ENCODE measurements at places on chromosomes 2 and 18. TPM values are rescaled to one million over a fixed set of nuclear protein-coding genes. Genes with fewer than 3 reads are reported as not detected.

The SLC11A1 gene
- 0.09 TPM for total RNA-seq

The MYO5B gene
- 0.16 TPM for total RNA-seq

The IGFBP5 gene
- total RNA-seq: 334 TPM

The CGREF1 gene
- total RNA-seq: 9.3 TPM

The TMEM169 gene
- total RNA-seq: 0.36 TPM

The SSB gene
- 141 TPM for total RNA-seq

The THAP4 gene
- 26.4 TPM for total RNA-seq

The TRABD2A gene
- total RNA-seq: 0.33 TPM

The TXNDC2 gene
- total RNA-seq: 0.16 TPM

The AQP12A gene
- not detected for total RNA-seq

DNA sequence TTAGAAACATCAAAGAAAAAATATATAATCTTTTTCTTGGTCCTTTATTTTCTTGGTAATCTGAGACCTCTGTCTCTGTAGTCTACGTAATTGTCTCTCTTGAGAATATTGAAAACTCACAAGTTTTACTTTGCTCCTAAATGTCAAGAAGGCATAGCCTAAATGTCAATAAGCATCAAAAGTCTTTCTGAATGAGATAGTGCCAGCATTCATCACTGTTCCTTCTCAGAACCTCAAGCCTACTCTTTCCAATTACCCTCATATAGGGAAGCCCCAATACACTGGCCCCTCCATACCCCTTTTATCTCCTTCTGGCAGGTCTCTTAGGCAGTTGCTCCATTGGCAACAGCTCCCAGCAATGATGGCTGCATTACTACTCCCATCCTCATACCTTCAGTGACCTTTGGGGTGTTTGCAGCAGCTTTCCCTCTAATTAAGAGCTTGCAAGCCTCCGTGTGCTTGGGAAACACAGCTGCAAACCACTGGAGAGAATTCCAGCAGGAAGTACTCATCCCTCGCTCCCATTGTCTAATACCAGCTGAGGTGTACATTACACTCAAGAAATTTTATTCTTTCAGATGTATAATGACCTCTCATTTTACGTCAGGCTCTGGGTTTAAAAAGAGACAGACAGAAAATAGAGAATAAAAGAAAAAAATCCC lies 95.8 kb downstream of the KYNU start:
- DNase-seq: no peak

- no peak for DNase-seq
Observed at GRCh38 chr2:128801576-128801975, 482.9 kb upstream of the HS6ST1 start.

GRCh38 chr18:48354746-48355260 lies 54.4 kb downstream of the ZBTB7C start:
- DNase-seq: no peak

DNA sequence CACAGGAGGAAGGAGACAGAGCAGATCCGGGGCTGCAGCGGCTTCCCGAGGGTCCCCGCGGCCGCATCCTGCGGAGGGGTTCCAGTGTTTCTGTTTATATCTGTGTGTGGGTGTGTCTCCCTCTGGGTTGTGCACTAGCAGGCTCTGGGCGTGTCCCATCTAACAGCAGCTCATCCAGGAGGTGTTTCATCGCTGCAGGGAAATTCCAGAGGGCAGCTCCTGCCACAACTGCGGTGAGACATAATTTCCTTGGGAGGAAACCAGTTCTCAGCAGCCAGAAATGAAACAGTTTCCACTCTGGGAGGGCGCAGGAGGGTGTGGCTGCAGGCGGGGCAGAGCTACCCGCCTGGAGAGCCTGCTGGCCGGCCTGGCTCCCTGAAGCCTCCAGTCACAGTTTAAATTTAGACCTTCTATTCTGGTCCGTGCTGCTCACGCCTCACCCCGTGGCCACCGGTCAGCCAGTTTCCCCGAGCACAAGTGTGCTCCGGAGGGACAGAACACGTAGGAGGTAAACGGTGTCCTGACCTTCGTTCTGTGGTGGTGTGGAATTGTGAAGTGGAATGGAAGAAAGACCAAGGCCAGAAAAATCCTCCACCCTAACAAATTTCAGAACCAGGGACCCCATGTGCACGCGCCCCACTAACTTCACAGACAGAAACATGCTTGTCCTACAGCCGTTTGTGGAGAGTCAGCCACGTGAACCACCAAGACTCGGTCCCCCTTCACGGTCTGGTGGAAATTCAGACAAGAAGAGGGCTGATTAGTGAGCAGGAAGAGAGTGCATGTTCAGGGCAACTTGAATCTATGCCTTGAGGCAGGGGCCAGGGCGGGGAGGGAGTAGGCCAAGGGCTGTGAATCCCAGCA lies 50.2 kb downstream of the TEX44 start:
- DNase-seq: peak; percentile 98

- DNase-seq: no peak
Observed at GRCh38 chr2:142270291-142270690, 139.5 kb upstream of the LRP1B start.

GRCh38 chr18:9237981-9238380 lies 96.6 kb upstream of the TWSG1 start:
- DNase-seq: no peak

DNA sequence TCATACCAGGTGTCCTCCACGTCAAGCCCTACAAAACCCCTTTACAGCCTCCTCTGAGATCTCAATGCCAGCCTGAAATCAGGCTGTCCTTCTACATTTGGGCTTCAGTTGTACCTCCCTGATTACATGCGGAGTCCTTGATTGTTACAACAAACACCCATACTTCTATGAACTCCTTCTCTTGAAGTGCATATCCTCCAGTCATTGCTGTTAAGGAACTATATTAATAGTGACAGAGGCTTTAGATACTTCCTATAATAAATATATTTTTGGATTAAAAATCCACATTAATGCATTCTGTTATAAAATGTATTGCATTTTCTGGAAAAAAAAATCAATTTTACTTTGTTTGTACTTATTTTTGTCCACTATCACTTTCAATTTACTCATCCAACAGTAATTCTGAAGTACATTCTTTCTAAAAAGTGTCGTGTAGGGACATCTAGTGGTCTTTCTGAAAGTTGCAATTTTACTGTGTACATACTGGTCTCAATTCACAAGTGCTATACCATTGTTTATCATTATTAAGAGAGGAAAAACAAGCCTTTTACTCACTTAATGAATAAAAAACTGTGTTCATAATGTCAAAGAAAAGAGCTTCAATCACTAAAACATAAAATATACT lies 316.4 kb downstream of the DSEL start:
- peak; percentile 78 for DNase-seq

DNA sequence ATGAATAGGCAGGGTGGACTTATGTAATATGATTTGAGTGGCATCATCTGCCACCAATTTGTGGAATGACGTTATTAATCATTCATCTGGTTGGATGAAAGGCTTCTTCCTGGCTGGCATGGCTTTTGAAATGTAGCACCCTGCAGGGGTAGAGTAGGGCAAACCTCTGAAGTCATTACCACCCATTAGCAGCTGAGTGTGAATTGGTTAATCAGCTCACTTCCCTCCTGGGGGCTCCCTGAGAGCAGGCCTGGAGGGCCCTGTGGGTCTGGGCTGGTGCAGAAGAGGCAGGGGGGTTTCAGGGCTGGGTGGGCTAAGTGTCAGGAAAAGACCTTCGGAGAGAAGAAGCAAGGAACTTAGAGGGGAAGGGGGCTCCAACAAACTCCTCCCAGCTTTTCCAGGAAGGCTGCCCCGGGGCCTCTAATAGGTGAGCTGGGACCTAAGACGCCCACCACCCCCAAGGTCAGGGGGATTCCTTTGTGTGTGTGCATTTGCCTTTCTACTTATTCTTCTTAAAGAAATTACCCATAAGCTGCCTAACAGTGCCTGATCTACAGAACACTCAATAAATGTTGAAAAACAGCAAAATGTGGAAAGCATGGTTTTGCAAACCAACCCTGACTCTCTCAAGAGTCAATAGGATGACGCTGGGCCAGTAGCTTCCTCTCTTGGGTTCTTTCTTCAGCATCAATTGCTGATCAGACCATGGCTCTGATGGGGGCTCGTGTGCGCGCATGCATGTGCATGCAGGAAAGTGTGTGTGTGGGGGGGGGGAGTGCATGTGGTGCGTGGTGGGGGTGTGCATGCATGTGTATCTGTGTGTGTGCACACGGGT lies 49.7 kb upstream of the ZNF516 start:
- DNase-seq: no peak

GRCh38 chr2:195313962-195314361 lies 343.1 kb upstream of the SLC39A10 start:
- no peak for DNase-seq

GRCh38 chr2:3051266-3051665 lies 326.4 kb downstream of the EIPR1 start:
- DNase-seq: no peak

- DNase-seq: peak; percentile 42
Observed at GRCh38 chr2:159065313-159065712, 96.9 kb downstream of the TANC1 start.

DNA sequence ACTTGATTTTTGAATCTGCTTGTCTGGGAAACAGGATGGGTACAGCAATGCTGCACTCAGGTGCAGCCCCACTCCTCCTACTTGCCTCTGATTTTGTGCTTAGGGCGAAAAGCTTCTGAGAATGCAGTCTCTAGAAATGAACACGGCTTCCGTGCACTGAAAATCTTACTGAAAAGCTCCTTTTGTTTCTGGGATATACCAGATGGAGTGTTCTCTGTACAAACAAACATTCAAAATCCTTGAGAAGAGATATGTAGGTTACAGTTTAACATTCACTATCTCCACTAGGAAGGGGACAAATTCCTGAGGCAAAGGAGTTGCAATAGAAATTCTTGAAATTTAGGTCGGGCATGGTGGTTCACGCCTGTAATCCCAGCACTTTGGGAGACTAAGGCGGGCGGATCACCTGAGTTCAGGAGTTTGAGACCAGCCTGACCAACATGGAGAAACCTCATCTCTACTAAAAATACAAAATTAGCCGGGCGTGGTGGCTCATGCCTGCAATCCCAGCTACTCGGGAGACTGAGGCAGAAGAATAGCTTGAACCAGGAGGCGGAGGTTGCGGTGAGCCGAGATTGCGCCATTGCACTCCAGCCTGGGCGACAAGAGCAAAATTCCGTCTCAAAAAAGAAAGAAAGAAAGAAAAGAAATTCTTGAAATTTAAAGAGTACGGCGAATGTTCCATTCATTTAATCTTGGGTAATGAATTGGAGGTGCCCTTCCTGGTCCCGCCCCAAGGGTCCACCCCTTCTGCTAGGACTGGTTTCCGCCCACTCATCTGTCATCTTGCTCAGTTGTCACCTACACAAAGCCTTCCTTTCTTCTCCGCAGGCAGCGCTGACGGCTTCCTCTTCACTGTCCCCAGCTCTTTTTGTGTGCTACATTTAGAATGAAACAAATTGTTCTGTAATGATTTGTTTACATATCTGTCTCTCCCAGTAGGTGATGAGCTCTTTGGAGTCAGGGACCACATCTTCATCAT lies 92.4 kb downstream of the SOCS6 start:
- no peak for DNase-seq

GRCh38 chr2:146267093-146267492 lies 1577.7 kb upstream of the ACVR2A start:
- peak; percentile 2 for DNase-seq

- DNase-seq: peak; percentile 51
Observed at GRCh38 chr2:221822416-221822815, 250.3 kb upstream of the EPHA4 start.

DNA sequence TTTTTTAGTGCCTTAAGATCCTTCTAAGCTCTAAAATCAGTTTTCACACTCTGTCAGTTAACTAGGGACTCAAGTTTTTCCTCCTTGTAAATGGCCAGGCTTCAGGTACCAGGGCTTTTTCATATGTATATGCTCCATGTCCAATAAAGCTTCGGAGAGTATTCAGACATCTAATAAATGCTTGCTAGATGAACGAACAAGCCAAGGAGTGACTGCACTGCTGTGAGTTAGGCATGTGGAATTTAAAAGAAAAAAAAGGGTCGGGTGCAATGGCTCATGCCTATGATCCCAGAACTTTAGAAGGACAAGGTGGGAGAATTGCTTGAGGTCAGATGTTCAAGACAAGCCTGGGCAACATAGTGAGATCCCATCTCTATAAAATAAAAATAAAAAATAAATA lies 81.9 kb downstream of the CDH2 start:
- peak; percentile 34 for DNase-seq

DNA sequence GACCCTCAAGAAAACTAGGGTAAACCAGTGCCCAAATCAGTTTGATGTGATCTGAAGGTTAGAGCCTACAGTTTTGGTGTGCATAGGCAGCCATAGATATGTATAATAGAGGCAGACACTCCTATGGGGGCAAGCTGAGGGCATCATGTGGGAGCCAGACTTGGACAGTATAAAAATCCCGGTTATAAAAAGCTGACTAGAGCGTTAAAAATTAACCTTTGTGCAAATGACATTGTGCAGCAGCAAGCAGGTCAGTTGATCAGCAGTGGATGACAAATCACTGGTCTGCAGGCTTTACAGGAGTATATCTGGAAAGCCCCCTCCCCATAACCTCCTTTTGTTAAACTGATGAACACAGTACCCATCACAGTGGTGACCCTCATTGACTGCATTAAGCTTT lies 107.8 kb downstream of the CTNNA2 start:
- no peak for DNase-seq

GRCh38 chr2:60475123-60475830 lies 78.2 kb downstream of the BCL11A start:
- DNase-seq: no peak

GRCh38 chr18:58152891-58153290 lies 108.9 kb downstream of the NEDD4L start:
- DNase-seq: no peak

DNA sequence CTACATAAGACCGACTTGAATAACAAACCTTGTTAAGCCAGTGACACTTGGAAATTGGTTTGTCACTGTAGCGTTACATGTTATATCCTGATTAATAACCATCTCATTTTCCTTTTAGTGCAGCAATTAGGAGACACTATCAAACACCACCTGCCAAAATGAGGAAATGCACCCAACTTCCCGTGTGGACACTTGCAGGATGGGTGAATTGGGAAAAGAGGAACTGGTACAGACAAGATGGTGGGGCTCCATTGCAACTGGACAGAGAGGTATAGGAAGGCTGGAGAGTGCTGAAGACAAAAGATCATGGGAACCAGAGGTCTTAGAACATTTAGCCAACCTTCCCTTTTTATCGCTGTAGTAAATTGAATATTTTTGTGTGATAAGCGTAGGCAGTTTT lies 816.3 kb upstream of the HS6ST1 start:
- no peak for DNase-seq

- peak; percentile 21 for DNase-seq
Observed at GRCh38 chr2:29295845-29296244, 180.6 kb downstream of the CLIP4 start.

- no peak for DNase-seq
Observed at GRCh38 chr2:105468582-105469042, 69.8 kb upstream of the FHL2 start.

DNA sequence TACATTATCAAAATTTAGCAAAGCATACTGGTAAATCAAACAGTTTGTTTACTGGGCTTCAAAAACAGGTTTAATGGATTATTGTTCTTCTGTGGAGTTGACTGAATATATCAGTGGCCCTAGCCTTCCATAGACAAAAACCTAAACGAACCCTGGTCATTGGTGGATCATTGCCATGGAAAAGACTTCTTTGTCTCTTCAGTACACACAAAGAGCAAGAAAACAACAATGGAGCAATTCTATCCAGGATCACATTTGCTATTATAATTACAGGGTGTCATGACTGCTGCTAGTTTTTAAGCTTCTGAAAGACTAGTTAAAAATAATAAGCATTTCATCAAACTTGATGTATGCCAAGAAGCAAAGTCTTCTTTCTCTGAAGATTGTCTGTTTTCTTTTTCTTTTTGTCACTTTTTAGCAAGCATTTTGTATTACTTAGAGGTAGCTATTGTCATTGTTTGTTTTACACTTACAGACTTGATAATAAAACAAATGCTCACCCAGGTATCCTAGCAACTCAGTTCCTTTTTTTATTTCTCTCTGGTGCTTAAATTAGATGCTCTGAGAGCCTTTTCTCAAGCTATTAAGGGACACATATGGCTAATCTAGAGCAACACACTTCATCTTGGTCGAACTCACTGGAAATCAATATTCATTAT lies 1228.7 kb upstream of the DDX18 start:
- no peak for DNase-seq
